Cardiac muscle cell (in vitro differentiated cells and primary cell): ENCODE measurements at places on chromosomes 2 and 18. TPM values are rescaled to one million over a fixed set of nuclear protein-coding genes. Genes with fewer than 3 reads are reported as not detected.

The REG3A gene
- 0.30 and 2.6 TPM in 2 replicates for total RNA-seq

The SAG gene
- not detected in 2 replicates for total RNA-seq

The RESP18 gene
- not detected in 2 replicates for total RNA-seq

The RNF181 gene
- total RNA-seq: 152 and 241 TPM in 2 replicates
